ENCODE measurements at places on chromosomes 16 and 17. TPM values are rescaled to one million over a fixed set of nuclear protein-coding genes. Genes with fewer than 3 reads are reported as not detected.

ZNF19 gene
- total RNA-seq = 3.0 TPM

CPHXL2 gene
- total RNA-seq = not detected

CDK3 gene
- total RNA-seq = 5.2 TPM

HLF gene
- not detected for total RNA-seq

DNAH2 gene
- under 0.01 TPM for total RNA-seq

MPO gene
- total RNA-seq = not detected

CTCF gene
- total RNA-seq = 13.4 TPM

TCAP gene
- total RNA-seq = 0.30 TPM

FOXC2 gene
- total RNA-seq = 4.4 TPM

PLCD3 gene
- 49.9 TPM for total RNA-seq

CACNG3 gene
- total RNA-seq = not detected

TBC1D3B gene
- total RNA-seq = 0.92 TPM

EFCAB13 gene
- total RNA-seq = 9.2 TPM

CASKIN1 gene
- total RNA-seq = 0.30 TPM

DNAJC7 gene
- 65.3 TPM for total RNA-seq

TIMP2 gene
- 133 TPM for total RNA-seq

NDUFB10 gene
- total RNA-seq = 110 TPM

TPSD1 gene
- not detected for total RNA-seq

SLC25A39 gene
- 63.0 TPM for total RNA-seq

ST6GALNAC1 gene
- total RNA-seq = not detected

PSMB3 gene
- 237 TPM for total RNA-seq

MYOCD gene
- total RNA-seq = 5.2 TPM

SLC4A1 gene
- total RNA-seq = not detected

PLEKHM1 gene
- total RNA-seq = 21.1 TPM

MYH2 gene
- total RNA-seq = 0.97 TPM

CFDP1 gene
- 64.4 TPM for total RNA-seq

ITGB3 gene
- total RNA-seq = 88.1 TPM

TRPV3 gene
- 0.65 TPM for total RNA-seq

NKD1 gene
- total RNA-seq = under 0.01 TPM

OR1F1 gene
- not detected for total RNA-seq

EVI2A gene
- 0.09 TPM for total RNA-seq

C17orf50 gene
- total RNA-seq = not detected

DPEP3 gene
- total RNA-seq = not detected

KIF18B gene
- 3.2 TPM for total RNA-seq

FBXL16 gene
- total RNA-seq = 0.28 TPM

ACSM3 gene
- 0.28 TPM for total RNA-seq

CHD9 gene
- total RNA-seq = 66.2 TPM

TBC1D3G gene
- total RNA-seq = not detected

TAC4 gene
- not detected for total RNA-seq

KRT33A gene
- total RNA-seq = not detected

TP53TG3B gene
- not detected for total RNA-seq

HOXB1 gene
- not detected for total RNA-seq

CCDC78 gene
- 2.1 TPM for total RNA-seq

NTN1 gene
- total RNA-seq = 0.59 TPM

RANBP10 gene
- 7.1 TPM for total RNA-seq

CRHR1 gene
- not detected for total RNA-seq

CLN3 gene
- 9.4 TPM for total RNA-seq

PLCG2 gene
- 1.8 TPM for total RNA-seq

MYO15A gene
- 1.3 TPM for total RNA-seq

CNGB1 gene
- not detected for total RNA-seq

TPSG1 gene
- not detected for total RNA-seq

SERPINF2 gene
- total RNA-seq = not detected

PYY gene
- total RNA-seq = not detected

PRAC1 gene
- total RNA-seq = not detected
